ENCODE measurements at places on chromosomes 7 and 10.

DNA sequence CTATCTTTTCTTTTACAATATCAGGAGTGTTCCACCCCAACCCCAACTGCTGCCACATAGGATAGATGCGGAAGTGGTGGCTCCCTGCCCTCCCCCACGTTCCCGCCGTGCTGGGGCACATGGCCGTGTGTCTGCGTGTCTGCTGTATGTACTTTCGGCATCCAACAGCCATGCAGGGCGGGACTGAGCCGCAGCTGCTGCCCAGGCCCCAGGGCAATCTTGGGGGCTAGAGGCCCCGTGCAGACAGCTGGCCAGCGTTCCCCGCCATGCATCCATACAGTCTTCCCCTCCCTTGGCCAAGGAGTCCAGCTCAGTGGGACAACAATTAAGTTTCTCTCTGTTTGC is 162.7 kb downstream of the DGKB start:
- DNase-seq: no peak

DNA sequence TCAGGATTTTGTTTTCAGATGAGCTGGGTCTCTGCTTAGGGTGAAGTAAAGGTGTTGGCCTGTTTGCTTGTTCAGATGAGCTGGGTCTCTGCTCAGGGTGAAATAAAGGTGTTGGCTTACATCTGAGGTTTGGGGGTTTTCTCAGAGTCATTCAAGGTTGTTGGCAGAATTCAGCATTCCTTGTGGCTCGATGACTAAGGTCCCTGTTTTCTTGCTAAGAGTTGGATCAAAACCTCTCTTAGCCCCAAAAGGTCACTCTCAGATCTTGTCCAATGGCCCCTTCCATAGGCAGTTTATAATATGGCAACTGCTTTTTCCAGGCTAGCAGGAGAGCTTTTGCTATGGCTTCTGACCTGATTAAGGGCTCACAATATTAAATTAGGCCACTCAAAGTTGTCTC is 106.6 kb downstream of the ADAM22 start:
- DNase-seq: no peak

DNA sequence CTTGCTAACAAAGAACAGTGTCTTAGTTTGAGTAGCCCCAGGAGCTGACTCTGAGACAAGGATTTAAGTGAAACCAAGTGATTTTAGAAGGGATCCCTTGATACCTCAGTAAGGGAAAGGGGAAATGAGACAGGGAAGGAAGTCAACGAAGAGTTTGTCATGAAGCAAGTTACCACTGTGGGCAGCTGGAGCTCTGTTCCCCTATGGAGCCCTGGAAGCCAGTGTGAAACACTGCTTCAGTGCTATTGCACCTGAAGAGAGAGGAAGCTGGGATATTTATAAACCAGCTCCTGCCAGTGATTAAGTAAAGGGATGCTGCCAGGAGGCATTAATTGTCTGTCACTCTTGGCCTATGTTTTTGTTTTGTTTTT is 58.9 kb upstream of the WAPL start:
- DNase-seq: no peak

- no peak for DNase-seq
Measured at GRCh38 chr10:3396116-3396515, 223.5 kb upstream of the PITRM1 start.

DNA sequence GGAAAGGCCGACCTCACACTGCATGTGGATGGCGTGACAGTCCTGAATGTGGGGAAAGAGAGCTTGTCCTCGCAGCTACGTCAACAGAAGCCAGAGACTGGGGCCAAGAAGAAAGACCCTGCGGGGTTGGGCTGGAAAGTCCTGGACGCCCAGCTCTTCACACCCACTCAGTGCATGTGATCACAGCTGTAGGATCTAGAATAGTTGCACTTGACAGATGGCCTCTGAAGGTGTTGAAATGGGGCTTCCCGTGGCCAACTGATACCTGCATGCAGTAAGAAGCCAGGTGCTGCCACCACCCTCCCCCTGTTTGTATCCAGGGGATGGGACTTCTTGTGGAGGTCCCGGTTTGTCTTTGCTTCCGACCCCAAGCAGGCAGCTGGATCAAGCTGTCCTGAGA is 34.1 kb upstream of the OCM2 start:
- no peak for DNase-seq

DNA sequence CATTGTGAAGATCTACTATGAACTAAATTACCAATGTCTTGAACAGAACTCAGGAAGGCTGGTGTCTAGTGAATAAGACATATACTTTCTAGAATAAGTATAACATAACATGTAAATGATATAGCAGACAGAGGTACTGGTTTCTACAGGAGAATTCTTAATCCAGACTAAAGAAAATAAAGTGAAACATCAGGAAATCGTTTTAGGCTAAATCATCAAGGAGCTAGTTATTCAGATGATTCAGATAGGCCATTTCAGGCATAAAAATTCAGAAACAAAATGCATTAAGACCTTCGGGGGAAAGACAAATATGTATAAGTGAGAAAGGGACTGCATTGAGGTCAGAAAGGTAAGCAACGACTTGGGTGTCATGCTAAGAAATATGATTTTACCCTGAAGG is 170.6 kb downstream of the LRRN3 start:
- DNase-seq: no peak

DNA sequence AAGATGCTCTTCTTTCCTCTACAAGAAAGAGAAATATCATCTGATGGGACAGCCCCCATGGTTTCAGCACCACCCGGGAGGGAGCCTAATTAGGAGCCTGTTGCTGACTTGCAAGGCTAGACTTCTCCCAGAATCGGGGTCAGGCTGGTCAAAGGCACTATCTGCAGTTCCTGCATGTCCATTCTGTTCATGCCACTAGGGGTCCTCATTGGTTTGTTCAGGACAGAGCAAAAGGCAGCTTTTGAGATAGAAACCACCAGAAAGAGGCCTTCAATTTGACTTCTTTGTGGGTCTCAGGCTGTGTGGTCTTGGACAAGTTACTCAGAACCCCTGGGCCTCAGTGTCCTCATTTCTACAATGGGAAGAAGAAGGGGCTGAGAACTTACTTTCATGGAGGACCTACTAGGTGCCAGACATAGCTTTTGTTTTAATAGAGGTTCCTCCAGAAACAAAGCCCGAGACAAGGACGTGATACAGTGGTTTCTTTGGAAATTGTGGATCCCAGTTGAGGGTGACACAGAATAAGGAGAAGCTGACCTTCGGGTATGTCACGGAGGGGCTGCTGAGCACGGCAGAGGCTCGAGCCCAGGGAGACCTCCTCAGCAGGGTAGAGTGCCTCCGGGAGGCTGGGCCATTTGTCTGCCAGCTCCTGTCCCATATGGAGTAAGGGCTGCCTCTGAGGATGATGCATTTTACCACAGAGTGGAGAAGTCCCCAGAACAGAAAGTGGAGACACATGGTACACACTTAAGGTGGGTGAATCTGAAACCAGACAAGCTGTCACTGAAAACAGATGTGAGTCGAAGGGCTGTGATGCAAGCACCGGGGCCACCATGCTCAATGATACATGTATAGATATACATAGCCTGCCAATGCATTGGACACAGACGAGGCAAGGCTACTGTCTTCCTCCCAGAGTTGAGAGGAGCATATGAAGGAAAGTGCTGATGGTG is 33.1 kb upstream of the NEUROD6 start:
- DNase-seq: peak; percentile 46

- DNase-seq: no peak
Measured at GRCh38 chr10:76009531-76009930, 578.1 kb downstream of the LRMDA start.

DNA sequence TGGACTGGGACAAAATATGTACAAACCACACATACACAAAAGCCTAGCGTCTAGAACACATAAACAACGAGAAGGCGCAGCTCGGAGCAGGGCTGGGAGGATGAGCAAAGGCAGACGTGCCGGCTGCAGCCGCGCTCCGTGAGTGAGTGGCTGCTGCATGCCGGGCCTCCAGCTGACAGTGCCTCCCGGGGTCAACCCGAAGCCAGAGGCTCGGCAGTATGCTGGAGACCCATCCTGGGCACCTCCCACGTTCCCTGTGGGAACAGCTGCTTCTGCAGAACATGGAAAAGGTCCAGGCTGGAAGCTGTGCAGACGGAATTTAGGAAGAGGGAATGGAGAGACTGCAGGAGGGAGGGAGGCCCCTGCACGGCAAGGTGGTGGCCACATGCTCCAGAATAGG is 3.6 kb upstream of the GPR146 start:
- no peak for DNase-seq

- DNase-seq: no peak
Measured at GRCh38 chr7:47634273-47634672, 52.4 kb upstream of the TNS3 start.

DNA sequence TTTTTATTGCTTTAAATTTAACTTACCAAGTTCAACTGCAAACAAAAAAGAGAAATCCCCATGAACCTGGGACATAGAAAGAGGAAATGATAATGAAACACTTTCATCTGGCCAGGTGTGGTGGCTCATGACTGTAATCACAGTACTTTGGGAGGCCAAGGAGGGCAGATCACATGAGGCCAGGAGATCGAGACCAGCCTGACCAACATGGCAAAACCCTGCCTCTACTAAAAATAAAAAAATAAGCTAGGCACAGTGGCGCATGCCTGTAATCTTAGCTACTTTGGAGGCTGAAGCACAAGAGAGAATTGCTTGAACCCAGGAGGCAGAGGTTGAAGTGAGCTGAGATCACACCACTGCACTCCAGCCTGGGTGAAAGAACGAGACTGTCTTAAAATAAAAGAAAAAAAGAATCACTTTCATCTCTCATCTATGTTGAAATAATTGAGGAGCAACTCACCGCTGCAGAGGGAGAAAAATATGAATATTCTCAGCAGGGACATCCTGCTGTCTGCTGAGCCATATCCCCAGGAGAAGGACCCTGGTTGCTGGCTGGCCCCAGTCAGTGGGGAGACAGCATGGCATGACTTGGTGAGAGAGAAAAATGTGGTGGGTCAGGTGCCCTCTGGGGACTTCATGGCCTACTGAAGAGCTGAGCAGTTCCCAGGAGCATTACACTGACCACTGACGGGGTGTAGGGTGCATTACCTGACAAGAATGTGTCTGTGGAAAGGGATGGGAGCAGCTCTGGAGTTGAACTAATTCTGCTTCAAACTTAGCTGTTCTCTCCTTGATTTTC is 22.8 kb upstream of the TARP start:
- no peak for DNase-seq

DNA sequence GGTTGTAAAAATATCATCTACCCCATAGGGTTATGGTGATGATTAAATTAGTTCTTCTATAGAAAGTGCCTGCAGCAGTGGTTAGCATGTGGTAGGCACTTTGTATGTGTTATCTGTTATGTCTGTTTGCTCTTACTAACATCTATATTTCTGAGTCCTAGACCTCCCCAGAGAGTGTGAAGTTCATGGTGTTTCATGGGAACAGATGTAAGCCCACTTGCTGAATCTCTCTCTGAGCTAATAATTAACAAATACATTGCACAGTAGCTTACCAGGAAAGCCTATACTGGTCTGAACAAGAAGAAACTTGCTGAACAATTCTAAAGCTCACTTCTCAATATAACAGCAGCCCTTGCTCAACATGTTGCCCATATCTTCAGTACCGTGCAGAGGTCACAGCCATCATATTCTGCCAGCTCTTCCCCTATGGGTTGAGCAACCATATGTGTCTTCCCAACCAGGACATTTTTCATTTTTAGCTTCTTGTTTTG is 100.1 kb downstream of the NPSR1 start:
- DNase-seq: no peak

DNA sequence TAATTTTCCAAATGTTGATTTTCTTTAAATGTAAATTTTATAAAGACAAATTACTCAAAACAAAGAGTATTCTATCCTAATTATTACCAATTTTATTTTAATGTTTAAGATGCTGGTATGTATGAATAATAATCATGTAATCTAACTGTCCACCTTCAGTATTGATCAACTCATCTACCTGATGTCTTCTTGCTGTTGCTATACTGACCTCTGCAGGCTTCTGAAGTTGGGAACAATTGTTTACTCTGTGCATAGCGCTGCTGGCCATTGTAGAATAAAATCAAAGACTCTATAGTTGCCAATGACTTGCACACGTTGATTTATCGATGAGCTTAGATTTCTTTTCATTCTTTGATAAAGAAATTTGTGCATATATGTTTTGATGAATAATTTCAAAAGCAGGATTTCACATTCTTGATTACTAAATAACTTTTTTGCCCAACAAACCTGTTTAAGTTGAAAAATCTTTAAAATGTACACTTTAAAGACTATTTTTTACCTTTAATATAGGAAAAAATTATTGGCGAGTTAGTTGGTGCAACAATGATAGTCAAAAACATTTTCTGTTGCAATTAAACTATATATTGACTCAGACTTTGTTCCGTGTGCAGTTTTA is 282.3 kb downstream of the TFEC start:
- DNase-seq: no peak

DNA sequence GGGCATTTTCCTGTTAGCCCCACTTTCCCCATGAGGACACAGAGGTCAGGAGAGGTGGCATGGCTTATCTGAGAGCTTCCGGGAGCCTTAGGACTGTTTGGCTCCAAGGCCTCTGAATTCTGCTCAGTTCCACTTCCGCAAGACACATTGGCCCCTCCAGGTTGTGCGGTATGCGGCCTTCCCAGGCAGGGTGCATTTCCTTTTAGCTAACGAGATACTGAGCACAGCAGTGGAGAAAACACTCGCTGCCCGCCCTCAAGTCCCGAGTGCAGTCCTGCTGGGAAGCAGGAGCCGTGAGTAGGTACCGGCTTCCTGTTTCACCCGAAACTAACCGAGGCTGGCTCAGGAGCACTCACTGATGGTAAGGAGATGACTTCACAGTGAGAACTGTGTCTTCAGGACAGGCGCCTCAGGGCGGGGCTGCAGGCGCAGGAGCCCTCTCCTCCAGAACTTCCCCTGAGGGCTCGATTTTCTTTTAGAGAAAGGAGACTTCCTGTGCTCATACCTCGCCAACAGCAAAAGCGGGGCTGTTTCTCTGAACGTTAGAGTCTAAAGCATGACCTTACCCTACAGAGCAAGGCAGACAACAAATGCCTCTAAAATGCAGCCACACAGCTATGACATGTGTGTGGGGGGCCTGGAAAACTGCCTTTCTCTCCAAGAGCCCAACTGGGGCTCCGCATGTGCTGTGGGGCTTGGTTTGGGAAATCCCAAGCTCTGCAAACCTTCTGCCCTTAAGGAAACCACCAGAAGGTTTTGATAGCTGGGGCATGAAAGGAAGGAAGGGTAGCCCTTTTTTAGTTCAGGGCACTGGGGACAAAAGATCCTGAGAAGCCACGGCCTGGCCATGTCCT is 25.9 kb downstream of the RGS10 start:
- DNase-seq: no peak

DNA sequence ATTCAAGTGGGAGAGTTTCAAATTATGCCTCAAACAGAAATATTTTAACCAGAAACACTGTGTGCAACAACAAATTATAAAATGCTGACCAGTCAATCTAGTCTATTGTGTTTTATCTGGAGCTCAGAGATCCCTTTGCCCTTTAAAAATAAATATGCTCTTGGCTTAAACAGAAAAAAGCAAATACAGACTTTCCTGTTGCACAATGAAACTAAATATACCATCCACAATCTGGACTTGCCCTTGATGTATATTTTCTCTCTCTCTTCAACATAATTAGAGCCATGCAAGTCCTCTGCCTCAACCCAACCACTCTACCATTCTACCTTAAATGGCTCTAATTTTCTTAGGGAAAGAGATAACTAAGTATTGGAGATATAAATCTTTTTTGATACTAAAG is 34.9 kb downstream of the ASAH2 start:
- DNase-seq: no peak

- DNase-seq: no peak
Measured at GRCh38 chr7:41312235-41312634, 390.7 kb downstream of the INHBA start.

- no peak for DNase-seq
Measured at GRCh38 chr7:78420001-78420400, 621.4 kb downstream of the PHTF2 start.
